ENCODE measurements at places on chromosomes 2 and 18.

- DNase-seq = no peak
Observed at GRCh38 chr2:199962203-199962602, 6.8 kb downstream of the MAIP1 start.

GRCh38 chr2:43082111-43082894 lies 144.1 kb downstream of the ZFP36L2 start:
- no peak for DNase-seq

DNA sequence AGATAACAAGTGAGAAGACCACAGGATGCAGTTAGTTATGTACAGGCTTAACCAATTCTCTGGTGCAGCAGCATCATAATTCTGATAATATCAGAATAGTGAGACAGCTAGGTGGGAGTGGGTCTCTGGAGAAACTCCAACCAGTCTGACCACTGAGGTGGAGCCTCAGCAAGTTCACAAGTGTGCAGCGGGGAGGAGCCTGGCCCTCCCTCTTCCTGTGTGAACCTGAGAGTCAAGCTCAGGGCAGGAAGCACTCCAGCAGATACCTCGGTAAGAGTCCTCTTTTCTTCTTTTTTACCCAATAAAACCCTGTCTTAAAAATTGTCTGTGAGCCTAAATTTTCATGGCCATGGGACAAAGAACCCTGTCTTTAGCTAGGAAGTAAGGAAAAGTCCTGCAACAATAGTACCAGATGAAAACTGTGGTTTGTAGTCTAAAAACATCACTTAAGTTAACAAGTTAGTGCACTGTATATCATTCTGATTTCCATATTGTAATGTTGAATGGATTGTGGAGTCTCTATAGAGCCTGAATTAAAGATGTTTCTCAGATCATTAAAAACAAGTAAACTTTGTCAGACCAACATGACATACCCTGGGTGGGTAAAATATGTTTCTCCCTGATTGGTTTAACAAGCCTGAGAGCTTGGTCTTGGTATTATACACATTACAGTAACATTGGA lies 370.8 kb downstream of the TMEM182 start:
- no peak for DNase-seq

GRCh38 chr2:66105066-66105753 lies 329.7 kb upstream of the MEIS1 start:
- DNase-seq = no peak

GRCh38 chr2:159185401-159186130 lies 100.9 kb downstream of the WDSUB1 start:
- DNase-seq = no peak

DNA sequence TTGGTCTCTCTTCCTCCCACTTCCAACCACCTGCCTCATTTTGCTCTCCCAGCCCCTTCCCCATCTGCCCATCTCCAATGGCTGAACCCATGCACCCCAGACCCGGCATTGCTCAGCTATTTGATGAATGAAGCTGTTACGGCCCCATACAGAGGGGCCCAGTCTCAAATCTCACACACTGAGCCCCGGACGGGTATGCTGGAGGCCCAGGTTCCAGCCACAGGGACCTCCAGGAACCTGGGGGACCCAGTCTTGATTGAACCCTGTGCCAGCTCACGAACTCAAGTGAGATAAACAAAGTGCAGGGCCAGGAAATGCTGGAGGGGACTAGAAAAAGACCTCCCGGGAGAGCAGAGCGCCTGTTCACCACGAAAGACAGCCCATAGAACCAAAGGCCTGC lies 63.4 kb upstream of the TEX51 start:
- no peak for DNase-seq

- DNase-seq = no peak
Observed at GRCh38 chr2:176167398-176167797, 10.3 kb downstream of the HOXD3 start.

- DNase-seq = no peak
Observed at GRCh38 chr2:8551622-8552074, 130.2 kb upstream of the ID2 start.

GRCh38 chr2:214310319-214310718 lies 100.5 kb upstream of the VWC2L start:
- no peak for DNase-seq

DNA sequence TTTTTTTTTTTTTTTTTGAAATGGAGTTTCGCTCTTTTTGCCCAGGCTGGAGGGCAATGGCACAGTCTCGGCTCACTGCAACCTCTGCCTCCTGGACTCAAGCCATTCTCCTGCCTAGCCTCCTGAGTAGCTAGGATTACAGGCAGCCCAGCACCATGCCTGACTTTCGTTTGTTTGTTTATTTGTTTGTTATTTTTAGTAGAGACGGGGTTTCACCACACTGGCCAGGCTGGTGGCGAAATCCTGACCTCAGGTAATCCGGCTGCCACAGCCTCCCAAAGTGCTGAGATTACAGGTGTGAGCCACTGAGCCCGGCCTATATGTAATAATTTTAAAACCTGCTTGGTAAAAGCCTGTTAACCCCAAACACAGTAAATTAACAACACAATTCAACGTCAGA lies 435.7 kb downstream of the LRRTM4 start:
- DNase-seq = no peak

- DNase-seq = no peak
Observed at GRCh38 chr18:11305507-11305906, 156.1 kb upstream of the PIEZO2 start.

DNA sequence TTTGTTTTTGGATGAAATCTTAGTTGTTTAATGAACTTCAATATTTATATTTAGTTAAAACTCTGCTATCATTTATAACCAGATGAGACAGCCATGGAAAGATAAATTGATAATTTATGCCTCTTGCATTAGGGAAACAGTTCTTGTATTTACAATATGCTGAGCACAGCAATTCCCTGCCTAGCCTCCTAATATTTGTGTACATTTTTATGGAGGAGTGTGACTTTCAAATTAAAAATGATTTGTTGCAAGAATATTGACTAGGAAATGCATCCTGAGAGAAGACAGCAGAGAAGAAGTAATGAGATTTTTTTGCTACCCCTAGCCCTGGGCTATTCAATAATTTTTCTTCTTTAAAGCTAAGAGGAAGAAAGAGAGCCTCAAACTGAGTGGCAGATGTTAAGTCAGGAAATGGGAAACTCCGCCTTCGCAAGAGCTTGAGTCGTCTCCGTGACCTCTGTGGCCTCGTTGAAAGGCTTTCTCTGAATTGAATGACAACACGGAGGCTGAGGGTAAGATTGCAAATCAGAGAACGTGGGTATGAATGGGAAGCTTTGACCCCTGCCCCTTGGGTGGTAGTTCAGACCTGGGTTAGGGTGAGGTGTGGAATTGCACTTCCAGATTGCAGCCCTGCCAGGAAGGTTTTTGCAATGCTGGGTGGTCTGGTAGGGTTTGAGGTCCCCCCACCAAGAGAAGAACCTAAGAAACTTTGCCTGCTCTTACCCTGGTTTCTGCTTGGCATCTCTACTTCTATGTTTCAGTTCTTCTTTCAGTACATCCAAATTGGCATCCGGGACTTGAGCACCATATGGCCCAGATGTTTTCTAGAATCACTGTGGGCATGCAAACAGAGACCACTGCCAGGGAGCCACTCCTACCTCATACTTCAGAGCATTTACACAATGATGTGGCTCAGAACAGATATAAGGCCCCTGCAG lies 210.3 kb upstream of the RBMS1 start:
- peak; percentile 61 for DNase-seq

DNA sequence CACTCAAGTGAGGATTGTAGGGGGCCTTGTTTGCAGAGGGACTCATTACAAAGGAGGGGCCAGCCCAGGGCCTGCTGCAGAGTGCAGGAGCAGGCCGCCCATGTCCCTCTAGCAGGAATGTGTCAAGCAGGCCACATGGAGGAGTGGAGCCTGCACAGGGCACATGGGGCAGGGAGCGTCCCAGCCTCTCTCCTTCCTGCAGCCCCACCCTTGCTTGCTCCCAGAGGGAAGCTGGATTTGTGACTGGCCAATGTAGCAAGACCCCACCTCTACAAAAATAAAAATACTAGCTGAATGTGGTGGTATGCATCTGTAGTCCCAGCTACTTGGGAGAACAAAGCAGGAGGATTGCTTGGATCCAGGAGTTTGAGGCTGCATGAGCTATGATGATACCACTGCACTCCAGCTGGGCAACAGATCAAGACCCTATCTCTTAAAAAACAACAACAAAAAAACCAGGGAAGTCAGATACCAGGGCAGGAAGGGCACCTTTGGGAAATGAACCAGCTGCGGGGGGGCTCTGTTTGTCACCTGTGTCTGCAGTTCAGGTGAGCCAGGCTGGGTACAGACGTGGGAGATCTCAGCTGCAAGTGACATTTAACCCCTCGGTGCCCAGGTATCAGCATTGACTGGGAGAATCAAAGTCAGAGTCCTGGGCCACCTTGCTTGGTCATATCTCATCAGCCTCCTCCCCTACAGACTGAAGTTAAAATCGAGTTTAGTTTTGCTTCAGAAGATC lies 27.7 kb downstream of the IMPA2 start:
- DNase-seq = no peak

- no peak for DNase-seq
Observed at GRCh38 chr2:84876369-84876768, 4.5 kb downstream of the TRABD2A start.

DNA sequence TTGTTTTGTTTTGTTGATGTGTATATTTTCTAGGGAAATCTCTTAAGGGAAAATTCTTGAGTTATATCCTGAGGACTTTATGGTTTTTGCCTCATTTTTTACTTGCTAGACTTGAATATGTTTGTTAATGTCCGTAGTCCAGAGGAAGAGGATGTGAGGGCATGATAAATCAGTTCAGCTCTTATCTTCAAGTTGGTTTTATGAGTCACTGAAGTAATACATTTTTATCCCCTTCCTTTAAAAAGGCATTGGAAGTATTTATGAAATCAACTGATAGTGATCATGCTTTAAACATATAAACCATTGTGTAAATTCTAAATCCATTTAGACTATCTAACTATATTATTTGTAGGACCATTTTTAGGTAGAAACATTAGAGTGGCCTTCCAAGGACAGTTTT lies 43.9 kb upstream of the CYBRD1 start:
- no peak for DNase-seq

- DNase-seq = no peak
Observed at GRCh38 chr2:9291866-9292265, 85.3 kb downstream of the ASAP2 start.

DNA sequence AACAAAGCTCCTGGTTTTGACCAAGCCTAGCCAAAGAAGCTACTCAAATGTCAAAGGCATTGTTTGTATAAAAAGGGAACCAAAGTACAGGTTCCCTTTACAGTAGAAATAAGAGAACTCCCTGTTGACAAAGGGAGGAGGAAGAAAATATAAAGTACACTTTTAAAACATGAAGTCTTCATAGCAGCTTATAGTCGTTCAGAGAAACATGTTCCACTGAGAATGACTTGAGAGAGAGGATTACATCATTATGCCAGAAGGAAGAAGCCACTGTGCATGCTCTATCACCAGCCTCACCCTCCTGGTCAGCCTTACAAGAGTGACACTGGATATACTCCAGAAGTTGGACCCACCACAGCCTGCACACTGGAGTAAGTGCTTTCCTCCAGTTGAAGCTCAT lies 2.5 kb upstream of the DHRS9 start:
- peak; percentile 57 for DNase-seq
